ENCODE measurements at places on chromosomes 7 and 10.

DNA sequence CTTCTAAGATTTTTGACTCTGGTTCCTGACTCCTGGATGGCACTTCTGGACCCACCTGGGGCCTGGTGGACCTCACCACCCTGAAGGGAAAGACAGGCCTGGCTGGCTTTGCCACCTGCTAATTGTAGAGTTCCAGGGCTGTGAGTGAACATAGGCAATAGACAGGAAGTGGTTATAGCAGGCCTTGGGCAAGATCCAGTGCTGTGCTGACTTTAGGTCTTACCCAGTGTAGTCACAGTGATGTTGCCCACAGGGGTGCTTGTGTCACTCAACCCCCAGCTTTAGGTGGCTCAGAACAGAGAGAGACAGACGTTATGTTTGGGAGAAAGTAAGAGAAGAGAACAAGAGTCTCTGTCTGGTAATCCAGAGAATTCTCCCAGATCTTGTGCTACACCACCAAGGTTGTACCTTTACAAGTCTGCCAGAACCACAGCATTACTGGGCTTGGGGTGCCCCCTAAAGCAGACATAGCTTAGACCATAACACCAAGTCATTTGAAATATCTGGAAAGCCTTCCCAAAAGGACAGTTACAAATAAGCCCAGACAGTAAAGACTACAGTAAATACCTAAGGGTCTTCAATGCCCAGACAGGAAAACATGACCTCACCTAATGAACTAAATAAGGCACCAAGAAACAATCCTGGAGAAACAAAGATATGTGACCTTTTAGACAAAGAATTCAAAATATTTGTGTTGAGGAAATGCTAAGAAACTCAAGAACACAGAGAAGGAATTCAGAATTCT lies 303.4 kb downstream of the PCLO start:
- DNase-seq = no peak

GRCh38 chr7:22733761-22734160 lies 6.8 kb downstream of the IL6 start:
- no peak for DNase-seq

GRCh38 chr7:8160779-8161345 lies 101.1 kb downstream of the ICA1 start:
- DNase-seq = no peak

GRCh38 chr7:45267262-45267661 lies 109.7 kb downstream of the RAMP3 start:
- DNase-seq = no peak

Data from stimulated activated CD4-positive, alpha-beta T cell treated with anti-CD3 and anti-CD28 coated beads, Interleukin-4, amount 100 ng/mL, for 1 hour (primary cell).